ENCODE measurements at places on chromosomes 3 and 15.

DNA sequence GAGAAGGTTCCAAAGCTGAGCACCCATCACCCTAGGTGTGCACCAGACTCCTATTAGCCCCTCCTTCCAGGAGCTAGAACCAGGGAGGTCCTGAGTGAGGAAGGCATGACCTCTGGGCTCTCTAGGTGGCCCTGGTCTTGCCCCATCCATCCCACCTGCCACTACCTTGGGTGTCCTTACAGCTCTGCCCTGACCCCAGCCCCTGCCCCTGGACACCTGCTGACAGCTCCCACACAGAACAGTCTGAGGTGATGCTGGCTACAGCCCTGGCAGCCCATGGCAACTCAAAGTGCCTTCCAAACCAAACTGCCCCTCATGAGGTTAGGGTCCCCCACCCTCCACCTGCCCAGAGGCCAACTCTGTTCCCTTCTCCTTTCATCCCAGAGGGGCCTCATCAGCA lies 37.2 kb downstream of the GOLGA6A start:
- no peaks in the 10 kb centered on the region for H3K36me3 ChIP-seq
- H3K27me3 ChIP-seq = 0 out of 2 replicates have a peak, but pooled peaks cover under 1% of the 10 kb centered on the region
- no peak overlapping the region for H3K27ac ChIP-seq
- H3K4me1 ChIP-seq = peaks cover 16% of the 10 kb centered on the region

DNA sequence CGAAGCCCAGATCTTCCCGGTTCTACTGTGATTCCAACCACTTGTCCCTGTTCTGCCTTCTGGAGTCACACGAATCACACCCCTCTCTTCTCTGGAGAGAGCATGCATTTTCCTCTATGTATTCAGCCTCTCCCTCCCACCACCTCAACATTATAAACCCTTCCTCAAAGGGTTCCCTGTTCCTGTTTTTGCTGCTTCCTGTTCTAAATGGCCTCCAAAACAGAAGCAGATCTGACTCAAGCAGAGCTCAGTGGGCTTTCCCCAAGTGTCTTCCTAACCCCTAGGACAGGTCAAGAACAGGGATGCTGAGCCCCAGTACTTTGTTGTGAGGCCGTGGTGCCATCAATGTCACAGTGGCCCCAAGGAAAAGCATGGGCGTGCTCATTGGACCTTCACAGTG lies 75.7 kb upstream of the ARNT2 start:
- no peaks in the 10 kb centered on the region for H3K4me1 ChIP-seq
- no peaks in the 10 kb centered on the region for H3K27me3 ChIP-seq
- H3K27ac ChIP-seq = no peak overlapping the region
- no peaks in the 10 kb centered on the region for H3K36me3 ChIP-seq

- DNase-seq = no peak
- no peak overlapping the region for H3K4me3 ChIP-seq
- H3K36me3 ChIP-seq = peaks cover 65% of the 10 kb centered on the region
- H3K27me3 ChIP-seq = no peaks in the 10 kb centered on the region
- peaks cover 7% of the 10 kb centered on the region for H3K4me1 ChIP-seq
Measured at GRCh38 chr15:96340598-96341512, 10.4 kb downstream of the NR2F2 start.

DNA sequence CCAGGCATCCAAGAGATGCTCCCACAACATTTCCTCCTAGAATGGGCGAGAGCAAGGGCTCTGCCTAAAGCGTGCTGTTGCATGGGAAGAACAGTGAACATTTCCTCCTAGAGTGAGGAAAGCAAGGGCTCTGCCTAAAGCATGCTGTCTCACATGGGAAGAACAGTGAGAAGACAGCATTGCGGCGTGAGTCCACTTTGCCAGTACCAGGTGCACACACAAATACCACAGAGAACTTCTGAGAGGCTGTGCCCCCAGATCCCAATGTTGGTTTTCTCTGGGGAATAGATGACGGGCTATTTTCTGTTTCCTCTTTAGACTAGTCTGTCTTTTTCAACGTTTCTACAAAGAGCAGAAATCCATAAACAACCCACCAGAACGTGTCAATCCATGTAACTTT lies 142.9 kb downstream of the LRRK1 start:
- peaks cover 3% of the 10 kb centered on the region for H3K36me3 ChIP-seq
- H3K27me3 ChIP-seq = no peaks in the 10 kb centered on the region
- no peak overlapping the region for H3K4me3 ChIP-seq
